ENCODE measurements at places on chromosomes 4 and X. TPM values are rescaled to one million over a fixed set of nuclear protein-coding genes. Genes with fewer than 3 reads are reported as not detected.

DNA sequence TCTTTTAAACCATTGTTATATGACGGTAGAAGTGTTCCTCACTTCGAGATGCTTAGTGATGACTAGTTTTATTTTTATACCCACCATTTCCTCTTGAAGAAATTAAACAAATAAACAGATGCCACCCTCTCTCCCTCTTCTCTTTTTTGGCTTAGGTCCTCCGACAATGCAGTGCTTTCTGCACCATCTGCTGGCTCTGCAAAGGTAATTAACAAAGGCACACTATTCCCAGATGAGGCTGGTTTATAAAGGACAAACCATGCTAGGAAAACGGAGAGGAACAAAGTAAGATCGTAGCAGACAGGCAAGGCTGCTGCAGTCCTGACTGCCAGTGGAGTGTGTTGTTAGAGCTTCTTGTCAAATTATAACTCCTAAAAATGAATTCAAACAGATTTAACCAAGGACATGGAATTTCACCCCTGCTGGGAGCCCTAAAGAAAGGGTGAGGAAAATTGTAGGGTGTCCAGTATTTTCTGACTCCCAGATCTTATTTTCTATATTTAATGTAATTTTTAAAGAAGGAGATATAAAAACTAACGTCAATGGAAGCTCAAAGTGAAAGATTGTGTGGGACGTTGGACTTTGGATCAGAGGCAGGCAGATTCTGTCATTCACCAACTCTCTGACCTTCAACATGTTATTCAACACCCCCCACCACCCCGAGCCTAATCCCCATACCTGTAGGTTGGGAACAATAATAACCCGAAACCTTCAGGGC, 142.1 kb downstream of the CPEB2 start:
- DNase-seq: no peak

- no peak for DNase-seq
Observed at GRCh38 chr4:16609170-16609758, 289.2 kb downstream of the LDB2 start.

- no peak for DNase-seq
Observed at GRCh38 chr4:80011636-80012236, 61.3 kb downstream of the ANTXR2 start.

YTHDC1 gene
- 46.2 TPM for total RNA-seq
